ENCODE measurements at places on chromosomes 11 and 22.
A peak's percentile ranks its signal among the peaks of the same experiment; 100 is the strongest.

DNA sequence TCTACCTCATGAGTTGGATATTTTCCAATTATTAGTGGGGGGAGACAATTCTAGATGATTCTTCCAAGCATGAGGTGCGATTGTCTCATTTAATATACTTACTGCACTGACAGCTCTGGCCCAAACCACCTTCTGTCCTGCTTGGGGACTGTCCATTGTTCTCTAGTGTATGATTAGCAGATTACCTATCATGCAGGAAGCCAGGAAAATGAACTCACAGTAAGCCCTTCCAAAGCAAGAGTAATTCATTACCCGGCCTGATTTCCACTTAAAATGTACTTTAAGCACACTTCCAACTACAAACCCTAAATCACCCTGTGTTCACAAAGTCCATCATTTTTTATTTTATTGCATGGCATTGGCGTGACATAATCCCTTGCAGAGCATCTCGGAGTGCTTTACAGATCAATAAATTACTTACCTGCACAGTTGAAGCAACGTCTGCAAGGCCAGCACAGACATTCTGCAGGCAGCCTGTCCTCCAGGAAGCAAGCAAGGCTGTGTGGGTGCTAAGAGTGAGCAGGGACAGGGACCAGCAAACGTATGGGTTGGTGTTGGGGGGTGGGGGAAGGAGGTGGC lies 838.2 kb downstream of the NTM start:
- no peak for DNase-seq

DNA sequence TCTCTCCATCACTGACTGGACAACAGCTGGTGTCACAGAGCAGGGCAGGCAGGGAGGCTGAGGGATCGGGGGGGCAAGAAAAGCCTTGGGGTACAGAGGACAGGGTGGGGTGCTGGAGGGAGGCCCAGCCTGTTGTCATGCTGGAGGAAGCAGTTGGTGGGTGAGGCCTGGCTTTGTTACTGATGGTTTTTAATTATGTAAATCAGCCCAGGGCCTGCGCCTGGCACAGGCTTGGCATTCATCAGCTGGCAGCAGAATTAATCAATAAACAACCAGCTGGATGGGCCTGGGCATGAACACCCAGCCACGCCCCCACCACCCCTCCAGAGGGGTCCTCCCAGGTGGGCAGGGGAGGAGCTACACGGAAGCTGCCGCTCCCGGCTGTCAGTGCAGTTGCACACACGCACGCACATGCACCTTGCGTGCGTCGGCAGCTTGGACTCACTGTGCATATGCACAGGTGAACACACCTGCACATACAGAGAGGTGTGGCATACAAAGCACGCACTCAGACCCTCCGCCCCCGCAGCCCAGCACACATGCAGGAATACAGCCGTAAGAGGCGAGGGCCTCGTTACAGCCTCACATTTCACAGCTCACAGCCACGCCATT lies 21.3 kb upstream of the ELFN2 start:
- DNase-seq: no peak

DNA sequence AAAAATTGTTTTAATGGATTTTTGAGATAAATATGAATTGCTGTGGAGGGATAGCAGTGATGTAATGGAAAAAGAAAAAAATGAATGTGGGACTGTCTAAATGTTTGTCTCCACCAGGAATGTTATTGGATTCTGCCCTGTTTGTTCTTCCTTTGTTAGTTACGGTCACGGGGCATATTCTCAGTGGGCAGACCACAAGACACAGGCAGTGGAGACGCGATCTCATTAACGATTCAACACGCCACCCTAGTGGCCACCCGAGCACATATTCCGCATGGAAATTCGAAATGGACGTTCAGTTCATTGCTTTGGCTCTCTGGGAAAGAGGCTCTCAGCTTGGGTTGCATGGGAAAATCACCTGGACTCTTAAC lies 151.8 kb upstream of the TTC12 start:
- DNase-seq: no peak

- DNase-seq: no peak
These were observed 43.2 kb upstream of the UBASH3B start for GRCh38 chr11:122612123-122612824.

DNA sequence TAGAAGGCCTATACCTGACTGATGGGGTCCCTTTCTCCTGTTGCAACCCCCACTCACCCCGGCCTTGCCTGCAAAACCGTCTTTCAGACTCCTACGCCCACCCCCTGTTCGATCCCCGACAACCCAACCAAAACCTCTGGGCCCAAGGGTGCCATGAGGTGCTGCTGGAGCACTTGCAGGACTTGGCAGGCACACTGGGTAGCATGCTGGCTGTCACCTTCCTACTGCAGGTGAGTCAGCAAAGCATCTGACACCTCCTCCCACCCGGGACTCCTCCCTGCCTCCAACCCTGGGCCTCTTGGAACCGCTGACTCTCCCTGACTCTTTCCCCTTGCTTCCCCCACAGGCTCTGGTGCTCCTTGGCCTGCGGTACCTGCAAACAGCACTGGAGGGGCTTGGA lies 1.2 kb downstream of the ROM1 start:
- peak; percentile 32 for DNase-seq

DNA sequence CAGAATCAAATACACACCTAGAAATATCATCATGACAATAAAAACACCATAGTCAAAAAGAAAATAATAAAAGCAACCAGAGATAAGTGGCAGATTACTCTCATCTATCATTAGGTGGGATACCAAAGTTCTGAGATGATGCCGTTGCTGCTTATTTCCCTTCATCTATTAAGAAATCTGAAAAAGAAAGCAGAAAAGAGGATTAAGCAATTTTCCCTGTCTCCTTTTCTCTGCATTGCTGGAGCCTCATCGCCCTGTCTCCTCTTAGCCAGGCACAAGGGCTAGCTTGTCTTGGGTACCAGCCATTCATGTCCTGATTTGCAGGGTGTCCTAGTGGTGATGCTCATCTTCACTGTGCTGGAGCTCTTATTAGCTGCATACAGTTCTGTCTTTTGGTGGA lies 3.9 kb upstream of the MS4A14 start:
- DNase-seq: no peak

DNA sequence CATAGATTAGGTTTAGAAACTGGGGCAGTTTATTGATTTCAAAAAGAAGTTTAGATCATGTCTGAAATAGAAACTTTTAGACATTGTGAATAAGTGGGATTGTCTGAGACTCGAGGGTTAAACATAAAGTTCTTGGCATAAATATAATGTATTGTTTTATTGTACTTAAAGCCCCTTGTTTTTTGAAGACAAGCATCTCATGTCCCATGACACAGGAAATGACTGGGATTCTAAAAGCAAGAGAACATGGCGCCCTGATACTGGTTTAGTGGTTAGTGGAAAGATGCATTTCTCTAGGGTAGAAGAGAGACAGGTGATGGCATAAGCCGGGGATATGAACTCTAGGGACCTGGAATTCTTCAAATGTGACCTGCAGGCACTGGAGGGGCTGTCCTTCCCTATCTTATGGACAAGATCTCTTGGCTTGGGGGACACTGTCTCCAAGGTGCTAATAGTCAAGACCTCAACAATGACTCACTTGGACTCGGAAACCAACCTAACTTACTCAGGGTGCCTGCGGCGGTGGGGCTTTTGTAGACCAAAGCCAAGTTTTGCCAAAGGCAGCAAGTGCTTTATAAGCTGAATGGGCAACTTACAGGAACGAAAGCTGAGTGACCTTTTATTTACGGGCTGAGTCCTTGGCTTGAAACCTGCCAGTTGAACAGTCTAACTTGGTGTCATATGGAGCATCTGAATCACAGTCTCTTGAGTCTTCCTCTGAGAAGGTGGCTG lies 48.2 kb downstream of the UBASH3B start:
- no peak for DNase-seq

GRCh38 chr11:3808861-3809623 lies 682 bp downstream of the PGAP2 start:
- DNase-seq: no peak

- DNase-seq: no peak
These were observed 109.2 kb downstream of the MICAL3 start for GRCh38 chr22:17915188-17915587.

DNA sequence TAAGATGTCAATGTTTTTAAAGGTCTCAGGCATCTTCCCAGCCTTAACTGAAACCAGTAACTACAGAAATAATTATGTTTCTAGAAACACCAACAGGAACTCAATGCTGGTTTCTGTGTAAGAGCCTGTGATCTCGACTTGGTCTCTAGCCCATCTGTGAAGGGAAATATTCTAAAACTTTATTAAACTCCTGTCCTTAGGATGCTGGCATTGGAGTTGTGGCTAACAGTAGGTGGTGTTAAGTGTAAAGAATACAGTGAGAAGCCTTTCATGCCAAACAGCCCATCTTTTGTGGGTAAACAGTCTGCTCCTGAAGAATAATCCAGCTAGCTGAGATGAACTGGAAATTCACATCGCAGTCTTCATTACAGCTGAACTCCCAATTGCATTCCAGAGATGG lies 133.2 kb downstream of the ADAMTS15 start:
- DNase-seq: no peak

- no peak for DNase-seq
These were observed 250.6 kb upstream of the PLET1 start for GRCh38 chr11:112511271-112511670.

DNA sequence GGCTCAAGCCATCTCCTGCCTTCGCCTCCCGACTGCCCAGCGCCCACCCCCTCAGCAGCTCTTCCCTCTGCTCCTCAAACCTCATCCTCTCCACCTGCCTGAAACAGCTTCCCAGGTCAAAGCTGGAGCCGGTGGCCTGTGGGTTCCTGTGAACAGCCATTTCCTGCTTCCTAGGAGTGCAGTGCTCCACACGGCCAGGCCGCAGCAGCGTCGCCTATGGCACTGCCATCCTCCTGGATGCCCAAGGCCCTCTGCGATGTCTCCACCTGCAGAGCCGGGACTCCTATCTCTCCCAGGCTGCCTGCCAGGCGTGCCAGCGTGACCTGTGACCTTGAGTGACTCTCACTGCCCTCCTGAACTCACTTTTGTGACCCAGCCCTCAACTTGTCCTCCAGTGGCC lies 24.6 kb downstream of the PPM1F start:
- no peak for DNase-seq

GRCh38 chr22:22835771-22836291 lies 51.8 kb upstream of the IGLL5 start:
- DNase-seq: no peak

DNA sequence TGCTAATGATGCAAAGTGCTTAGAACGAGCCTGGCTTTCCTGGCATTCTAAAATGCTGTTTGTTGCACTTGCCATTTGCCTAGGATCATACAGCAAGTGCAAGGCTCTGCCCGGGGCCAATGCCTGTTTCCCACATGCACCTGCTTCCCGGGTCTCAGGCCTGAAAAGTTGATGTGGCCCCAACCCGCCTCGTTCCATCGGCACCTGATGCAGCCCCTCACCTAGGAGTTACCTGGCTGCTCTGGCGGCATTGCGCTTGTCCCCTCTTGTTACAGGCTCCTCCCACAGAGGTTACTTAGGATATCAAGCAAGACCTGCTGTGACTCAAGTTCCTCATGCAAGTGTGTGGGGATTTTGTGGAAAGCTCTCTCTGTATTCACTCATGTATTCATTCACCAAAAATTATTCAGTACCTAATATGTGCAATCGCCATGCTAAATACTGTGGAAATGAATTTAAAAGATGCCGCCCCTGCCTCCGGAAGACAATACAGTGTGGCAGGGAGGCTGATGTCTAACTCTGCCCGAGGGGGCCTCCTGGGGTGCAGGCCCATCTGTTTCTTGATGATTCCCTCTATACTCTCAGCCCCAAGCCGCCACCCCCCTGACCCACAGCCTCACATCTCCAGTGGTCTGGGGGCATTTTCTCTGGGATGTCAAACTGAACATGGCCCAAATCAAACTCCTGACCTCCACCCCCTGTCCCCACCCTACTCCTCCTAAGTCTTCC lies 184.5 kb downstream of the EFCAB6 start:
- DNase-seq: no peak

GRCh38 chr11:35463331-35463751 lies 44.0 kb upstream of the SLC1A2 start:
- no peak for DNase-seq

DNA sequence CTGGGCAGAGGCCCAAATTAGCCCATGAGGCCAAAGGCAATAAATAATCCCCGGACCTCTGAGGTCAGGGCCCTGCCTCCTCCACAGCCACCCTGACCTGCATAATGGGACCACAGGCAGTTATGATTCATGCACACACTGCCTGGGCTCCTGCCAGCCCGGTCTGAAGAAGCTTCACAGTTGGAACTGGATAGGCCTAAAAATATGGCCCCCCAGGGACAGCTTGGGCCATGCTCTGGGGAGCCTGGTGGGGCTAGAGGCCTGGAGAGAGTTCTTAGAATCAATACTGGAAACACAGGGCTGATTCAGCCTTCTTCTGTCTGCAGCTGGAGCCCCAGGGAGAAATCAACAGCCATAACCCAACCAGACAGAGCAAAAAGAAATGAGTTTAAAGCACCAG lies 112.8 kb upstream of the CADM1 start:
- no peak for DNase-seq

DNA sequence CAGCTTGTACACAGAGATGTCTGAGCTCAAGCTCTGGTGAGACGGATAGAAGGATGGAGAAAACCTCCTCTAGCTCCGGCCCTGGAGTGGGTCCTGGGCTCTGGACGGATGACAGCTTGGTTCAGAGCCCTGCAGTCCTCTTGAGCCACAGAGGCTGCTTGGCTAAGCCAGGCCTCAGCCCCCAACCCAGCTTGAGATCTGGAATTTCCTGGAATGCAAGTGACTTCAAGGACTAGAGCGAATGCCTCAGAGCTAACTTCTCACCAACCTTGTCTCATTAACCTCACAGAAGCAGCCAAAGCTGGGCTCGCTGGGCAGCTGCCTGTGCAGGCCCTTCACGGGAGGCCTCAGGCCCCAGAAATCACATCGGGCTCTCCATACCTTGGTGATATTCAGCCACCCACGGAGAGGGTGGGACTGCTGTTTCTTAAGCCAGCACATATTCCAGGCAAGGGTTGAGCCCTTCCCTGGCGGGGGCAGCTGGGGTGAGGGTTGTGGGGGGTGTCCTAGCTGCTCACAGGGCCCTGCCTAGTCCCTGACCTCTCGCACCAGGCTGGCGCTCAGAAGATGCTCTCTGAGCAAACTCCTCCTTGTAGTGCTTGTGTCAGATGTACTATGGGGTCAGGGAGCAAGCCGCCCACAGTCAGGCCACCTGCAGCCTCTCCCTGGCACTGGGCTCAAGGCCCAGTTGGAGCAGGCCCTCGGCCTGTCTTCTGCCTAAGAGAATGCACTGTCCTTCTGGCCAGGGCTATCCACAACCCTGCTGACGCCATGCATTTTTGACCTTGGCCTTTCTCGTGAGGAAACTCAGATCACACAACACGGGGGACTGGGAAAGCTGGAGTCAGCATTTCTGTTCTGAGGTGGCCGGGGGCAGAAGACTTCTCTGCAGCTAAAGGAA lies 73.6 kb upstream of the TTLL12 start:
- no peak for DNase-seq

GRCh38 chr11:12930850-12931249 lies 78.3 kb upstream of the RASSF10 start:
- DNase-seq: no peak

DNA sequence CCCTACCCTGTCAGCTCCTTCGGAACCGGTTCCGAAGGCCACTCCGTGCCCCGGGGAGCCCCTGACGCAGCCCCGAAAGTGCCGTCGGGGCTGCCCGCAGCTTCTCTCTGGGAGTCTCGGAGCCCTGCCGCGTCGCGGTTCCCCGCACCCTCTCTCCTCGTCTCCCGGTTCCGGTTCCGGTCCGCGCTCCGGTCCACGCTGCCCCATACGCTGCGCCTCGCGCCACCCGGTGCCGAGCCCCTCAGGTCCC lies 618 bp downstream of the MTA2 start:
- DNase-seq: no peak

GRCh38 chr11:2991452-2992233 lies 486 bp downstream of the NAP1L4 start:
- DNase-seq: peak; percentile 42

GRCh38 chr11:59262177-59262818 lies 49.6 kb upstream of the MPEG1 start:
- DNase-seq: no peak

- DNase-seq: no peak
These were observed 61.4 kb upstream of the PTPRJ start for GRCh38 chr11:47918882-47919495.

All from stimulated activated CD4-positive, alpha-beta T cell treated with anti-CD3 and anti-CD28 coated beads, Interleukin-2, amount 100 ng/mL, for 48 hours (primary cell).